Frontal cortex (tissue), 4 donors: ENCODE measurements at places on chromosomes 1 and 21.

DNA sequence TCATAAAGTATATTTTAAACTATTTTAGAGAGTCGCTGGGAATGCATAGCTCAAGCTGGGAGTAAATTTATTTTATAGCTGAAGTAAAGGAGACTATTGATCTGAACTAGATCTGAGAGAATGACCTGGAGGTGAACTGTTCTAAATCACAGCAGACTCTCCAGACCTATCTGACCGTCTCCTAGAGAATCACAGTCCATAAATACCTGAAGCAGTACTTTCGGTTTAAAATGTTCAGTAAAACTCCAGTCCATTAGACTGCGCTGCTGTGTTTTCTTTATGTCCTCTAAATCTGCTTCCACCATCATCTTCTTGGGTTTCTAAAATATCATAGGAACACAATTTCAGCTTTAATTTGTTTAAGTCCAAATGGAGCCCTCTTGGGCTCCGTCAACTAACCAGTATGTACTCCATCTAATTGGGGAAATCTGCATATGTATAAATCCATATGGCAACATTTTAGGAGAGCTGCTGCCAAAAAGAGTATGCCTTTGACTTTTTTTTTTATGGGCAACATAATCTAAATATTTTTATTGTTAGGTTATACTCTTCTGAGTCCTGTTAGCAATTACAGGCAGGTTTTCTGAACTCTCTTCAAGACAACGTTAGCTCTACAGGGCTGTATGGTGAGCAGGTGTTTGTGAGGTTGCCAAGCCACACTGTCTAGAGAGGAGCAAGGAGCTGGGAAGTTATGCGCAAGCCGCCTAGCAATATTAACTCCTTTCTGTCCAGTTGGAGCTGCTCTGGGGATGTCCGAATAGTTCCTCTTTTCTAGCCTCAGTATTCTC lies 111.2 kb downstream of the SPAG17 start:
- DNase-seq: no peak

DNA sequence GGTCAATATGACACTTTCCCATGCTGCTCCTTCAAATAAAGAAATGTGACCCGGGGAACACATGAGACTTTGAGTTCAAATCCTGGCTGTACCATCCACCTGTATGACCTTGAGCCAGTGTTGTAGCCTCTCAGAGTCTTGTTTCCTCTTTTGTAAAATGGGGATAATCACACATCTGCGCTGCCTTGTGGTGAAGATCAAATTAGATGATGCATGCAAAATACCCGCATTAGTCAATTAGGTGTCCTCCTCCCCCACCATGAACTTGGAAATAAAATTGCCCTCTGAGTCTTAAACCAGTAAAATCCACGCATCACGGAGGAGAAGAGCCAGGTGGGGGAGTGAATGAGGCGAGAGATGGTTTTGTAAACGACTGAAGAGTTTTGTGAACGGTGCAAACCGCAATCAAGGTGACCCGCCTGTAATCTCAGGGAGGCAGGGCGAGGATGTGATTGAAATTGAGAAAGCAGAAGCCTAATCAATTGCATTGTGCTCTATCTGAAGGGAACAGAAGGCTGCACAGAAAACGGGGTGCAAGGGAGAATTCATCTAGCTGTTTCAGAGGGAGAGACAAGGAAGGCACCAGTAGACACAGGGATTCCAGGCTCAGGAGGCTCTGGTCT lies 5.8 kb upstream of the AHDC1 start:
- no peak for DNase-seq

DNA sequence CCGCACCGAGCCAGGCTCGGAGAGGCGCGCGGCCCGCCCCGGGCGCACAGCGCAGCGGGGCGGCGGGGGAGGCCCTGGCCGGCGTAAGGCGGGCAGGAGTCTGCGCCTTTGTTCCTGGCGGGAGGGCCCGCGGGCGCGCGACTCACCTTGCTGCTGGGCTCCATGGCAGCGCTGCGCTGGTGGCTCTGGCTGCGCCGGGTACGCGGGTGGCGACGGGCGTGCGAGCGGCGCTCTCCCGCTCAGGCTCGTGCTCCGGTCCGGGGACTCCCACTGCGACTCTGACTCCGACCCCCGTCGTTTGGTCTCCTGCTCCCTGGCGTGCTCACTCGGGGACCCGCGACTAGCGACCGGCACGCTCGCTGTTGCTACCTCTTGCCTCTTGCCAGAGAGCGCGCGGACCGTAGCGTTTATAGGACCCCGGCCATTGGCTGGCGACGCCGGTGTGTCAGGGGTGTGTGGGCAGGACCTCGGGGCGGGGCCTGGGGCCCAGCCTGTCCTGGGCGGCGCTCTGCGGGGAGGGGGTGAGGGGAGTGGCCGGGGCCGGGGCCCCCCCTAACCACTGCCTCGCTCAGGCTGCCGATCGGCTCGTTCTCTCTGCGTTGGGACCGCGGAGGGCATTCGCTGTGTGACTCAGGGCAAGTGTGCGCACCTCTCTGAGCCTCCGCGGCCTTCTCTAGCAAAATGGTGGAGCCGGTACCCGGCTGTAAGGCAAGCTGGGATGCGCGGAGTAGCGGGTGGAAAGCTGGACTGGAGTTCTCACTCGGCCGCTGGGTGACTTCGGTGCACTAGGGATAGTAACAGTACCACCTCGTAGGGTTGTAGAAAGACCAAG lies at the start of gene SLC2A1:
Gene SLC2A1 (minus strand): TSS at position 381 of the 832 bp plus-strand sequence. CDS start 217 bp downstream, at position 164.
- peak; percentile 96 for DNase-seq

- no peak for DNase-seq
Measured at GRCh38 chr1:184469396-184469795, 82.6 kb downstream of the C1orf21 start.

DNA sequence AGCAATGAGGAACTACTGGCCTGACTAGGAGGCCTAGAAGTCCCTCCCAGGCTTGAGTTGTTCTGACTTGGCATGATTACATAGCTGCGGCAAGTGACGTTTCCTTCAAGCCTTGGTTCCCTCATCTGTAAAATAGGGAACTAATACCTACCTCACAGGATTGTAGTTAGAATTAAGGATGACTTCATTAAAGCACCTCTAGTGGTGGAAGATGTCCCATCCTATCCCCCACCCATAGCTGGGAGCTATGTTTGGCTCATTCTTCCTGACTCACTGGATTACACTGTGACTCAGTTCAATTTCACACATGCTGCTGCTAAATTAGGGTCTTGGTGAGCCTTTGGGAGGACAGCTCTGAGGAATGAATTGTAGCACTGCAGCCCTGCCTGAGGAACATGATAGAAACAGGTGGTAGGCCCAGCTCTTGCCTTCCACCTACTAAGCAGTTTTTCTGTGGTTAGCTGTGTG lies 6.0 kb upstream of the SHISA4 start:
- DNase-seq: no peak

GRCh38 chr1:225437710-225438437 lies 10.0 kb upstream of the LBR start:
- no peak for DNase-seq

GRCh38 chr1:109579491-109579890 lies 31.1 kb downstream of the GNAI3 start:
- no peak for DNase-seq

- DNase-seq: no peak
Measured at GRCh38 chr1:115781851-115782250, 13.3 kb upstream of the CASQ2 start.

DNA sequence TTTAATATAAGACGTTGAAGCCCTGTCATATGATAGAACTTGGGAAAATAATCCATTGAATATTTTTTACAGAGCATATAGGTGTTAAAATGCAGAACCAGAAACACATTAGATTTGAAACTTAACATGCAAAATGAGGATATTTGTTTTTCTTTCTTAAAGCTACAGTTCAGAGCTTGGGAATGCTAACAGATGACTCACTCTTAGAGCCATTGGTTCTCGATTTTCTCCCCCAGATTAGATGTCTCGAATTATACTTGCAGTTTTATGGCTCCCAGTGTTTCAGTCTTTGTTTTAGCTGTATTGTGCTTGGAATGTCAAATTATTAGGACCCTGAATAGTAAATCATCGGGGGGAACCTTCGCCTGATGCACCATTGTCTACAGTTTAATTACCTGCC lies 575.7 kb upstream of the ZP4 start:
- no peak for DNase-seq

- DNase-seq: no peak
Measured at GRCh38 chr1:229334716-229335115, 8.1 kb downstream of the CCSAP start.

GRCh38 chr1:175463853-175464252 lies 271.3 kb upstream of the KIAA0040 start:
- no peak for DNase-seq

GRCh38 chr1:30106125-30106524 lies 617.3 kb downstream of the MATN1 start:
- DNase-seq: no peak

GRCh38 chr1:162177126-162177525 lies 107.6 kb downstream of the NOS1AP start:
- no peak for DNase-seq

DNA sequence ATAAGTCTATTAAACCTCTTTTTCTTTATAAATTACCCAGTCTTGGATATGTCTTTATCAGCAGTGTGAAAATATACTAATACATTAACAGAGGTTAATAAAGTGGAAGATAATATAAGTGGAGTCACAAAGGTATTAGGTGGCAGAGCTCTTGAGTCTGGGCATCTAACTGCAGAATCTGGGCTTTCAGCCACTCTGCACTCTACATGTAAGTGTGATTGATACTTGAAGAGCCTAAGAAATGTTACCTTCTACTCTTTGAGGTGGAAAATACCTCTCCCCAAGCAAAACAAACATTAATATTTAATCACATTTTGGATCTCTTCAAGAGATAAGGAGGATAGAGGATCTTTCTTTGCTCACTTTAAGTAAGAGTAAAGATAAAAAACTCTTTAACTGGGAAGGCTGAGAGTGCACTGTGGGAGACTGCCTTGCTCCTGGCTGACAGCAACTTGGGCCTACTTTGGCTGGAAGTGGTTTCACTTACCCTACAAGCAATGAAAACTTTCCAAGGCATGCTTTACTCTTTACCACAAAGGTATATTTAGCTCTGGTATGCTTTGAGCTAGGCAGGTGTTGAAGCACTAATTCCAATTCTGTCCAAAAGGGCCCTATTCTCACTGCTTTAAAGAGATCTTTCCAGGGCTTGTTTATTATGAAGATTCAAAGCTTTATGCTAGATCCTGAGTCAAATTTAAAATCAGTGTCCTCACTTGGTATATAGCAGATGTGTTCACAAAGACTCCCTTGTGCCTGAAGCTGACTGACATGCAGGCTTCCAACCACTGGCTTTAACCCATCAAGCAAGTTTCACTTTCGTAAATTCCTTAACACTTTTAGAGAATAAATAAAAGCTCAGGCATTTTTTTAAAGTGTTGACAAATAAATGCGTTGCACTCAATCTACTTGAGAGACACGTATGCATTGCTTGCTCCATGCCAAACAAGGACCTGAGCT lies 245.3 kb upstream of the ZP4 start:
- no peak for DNase-seq

GRCh38 chr1:110535985-110536384 lies 17.0 kb upstream of the KCNA10 start:
- no peak for DNase-seq

- DNase-seq: no peak
Measured at GRCh38 chr1:27348861-27349783, 7.3 kb downstream of the SYTL1 start.

GRCh38 chr1:26278724-26279455 lies 996 bp upstream of the SH3BGRL3 start:
- DNase-seq: no peak

GRCh38 chr1:8889925-8890785 lies 11.7 kb upstream of the ENO1 start:
- DNase-seq: peak; percentile 64

GRCh38 chr1:230191079-230191804 lies 124.2 kb downstream of the GALNT2 start:
- DNase-seq: peak; percentile 22

DNA sequence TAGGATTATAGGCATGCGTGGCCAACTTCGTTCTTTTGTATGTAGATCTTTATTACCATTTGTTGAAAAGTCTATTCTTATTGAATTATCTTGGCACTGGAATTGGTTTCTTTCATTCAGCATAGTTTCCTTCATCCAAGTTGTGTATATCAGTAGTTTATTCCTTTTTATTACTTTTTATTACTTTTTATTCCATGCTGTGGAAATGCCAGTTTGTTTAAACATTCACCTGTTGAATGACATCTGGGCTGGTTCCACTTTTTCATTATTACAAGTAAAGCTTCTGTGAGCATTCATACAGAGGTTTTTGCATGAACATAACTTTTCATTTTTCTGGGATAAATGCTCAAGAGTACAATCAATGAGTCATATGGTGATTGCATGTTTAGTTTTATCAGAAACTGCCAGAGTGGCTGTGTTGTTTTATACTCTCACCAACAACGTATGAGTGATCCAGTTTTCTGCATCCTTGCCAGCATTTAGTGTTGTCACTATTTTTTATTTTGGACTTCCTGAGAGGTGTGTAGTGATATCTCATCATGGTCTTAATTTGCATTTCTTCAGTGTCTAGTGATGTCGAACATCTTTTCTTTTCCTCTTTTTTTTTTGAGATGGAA lies 28.6 kb downstream of the PTPRU start:
- DNase-seq: no peak

DNA sequence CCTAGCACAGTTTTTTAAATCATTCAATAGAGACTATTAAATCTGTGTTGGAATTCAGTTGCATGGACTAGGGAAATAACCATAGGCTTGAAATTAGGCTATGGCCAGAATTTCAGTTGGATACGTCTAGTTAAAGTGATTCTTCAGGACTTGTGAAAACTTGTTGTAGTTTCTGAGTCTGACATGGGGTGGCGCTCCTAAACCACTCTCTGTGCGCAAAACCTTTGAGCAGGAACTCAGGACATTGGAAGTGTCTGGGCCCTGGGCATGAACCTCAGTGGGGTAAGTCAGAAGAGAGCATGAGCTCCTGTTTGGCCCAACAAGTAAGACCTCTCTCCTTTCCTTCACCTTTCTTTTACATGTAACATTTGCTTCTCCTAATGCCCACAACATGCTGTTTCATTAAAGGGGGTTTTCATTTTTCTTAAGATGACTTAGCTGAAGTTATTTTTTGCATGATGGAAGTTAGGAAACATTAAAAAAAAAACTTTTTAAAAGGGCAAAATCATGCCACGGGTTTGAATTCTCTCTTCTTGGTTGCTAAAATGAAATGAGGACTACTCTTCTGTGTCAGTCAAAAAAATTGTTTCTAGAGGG lies 17.1 kb upstream of the CCDC190 start:
- DNase-seq: no peak

DNA sequence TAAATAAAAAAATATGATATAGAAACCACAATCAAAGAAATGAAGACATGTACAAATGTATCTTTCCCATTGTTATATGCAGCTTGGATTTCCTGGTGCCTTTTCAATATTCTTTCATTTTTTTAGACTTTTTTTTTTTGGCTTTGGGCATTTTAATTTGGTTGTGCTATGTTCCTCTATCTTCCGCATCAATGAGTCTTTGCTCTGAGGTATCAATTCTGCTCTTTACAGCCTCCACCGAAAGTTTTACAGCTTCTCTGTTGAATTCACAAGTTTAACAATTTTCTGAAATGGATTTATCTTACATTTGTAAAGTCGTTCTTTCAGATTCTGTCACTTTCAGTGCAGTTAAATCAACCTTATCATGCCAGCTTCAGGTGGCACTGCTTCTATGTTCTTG lies 50.5 kb downstream of the OMA1 start:
- DNase-seq: no peak

GRCh38 chr21:41706263-41706639 lies 60.6 kb downstream of the RIPK4 start:
- DNase-seq: no peak
